Gastroesophageal sphincter (tissue), 4 donors: ENCODE measurements at places on chromosomes 12 and 14. TPM values are rescaled to one million over a fixed set of nuclear protein-coding genes. Genes with fewer than 3 reads are reported as not detected.

- no peak for ATAC-seq
These were observed 30.8 kb downstream of the XRCC3 start for GRCh38 chr14:103684471-103684870.

The CFAP54 gene
- 3.0 TPM for total RNA-seq

- no peak for ATAC-seq
These were observed 107.9 kb downstream of the TRAFD1 start for GRCh38 chr12:112233242-112233641.

The KLRC2 gene
- total RNA-seq: not detected

The PTPRR gene
- 0.42 TPM for total RNA-seq

DNA sequence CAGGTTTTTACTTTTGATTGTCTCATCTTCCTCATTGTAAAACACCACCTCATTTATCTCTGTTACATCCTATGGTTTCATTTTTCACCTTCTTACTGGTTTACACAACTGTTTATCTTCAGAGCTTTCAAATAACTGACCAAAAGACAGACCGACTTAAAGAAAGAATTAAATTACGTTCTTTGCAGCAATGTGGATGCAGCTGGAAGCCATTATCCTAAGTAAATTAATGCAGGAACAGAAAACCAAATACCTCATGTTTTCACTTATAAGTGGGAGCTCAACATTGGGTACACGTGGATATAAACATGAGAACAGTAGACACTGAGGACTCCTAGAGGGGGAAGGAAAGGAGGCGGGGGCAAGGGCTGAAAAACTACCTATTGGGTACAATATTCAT is 729.0 kb upstream of the USP15 start:
- ATAC-seq: no peak

The P2RX2 gene
- total RNA-seq: 3.8 TPM

DNA sequence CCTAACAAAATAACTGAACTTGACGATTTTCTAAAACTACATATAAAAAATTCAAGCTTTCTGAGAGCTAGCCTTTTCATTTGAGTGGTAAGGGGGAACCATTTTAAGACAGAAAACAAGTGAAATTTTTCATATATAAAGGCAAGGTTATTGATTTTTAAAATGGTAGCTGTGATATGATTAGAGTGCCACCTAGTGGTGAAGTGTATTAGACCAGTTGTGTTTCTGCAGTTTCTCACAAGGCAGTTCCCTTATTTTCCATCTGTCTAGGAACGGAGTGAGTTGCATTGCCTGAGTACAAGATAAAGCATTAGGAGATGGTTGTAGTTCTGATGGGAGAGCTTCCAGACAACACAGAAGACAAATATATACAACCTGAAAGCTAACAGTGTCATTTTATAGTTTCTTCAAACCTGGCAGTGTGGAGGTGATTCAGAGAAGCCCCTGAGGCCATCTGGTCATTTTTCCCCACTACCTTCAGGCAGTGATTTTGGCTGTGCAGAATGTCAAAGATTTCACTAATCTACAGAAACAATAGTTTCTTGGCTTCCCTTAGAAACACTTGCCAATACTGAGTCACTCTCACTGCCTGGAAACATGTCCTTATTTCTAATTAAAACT is 180.8 kb downstream of the C12orf50 start:
- no peak for ATAC-seq

DNA sequence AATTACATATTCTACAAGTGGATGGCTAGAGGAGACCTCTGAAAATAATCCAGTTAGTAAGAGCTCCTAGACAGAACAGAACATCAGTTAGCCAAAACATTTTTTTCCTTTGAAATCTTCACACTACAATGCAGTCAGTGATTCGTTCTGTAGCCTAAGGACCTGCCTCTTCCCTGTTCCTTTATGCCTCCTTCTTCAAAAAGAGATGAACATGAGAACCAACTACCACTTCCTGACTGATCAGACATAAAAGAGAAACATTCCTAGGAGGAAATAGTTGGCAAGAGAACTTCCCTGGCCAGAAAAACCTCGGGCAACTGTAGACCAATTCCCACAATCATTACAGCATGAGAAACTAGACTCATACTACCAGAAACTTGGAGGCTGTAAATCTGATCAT is 29.4 kb downstream of the ITPR2 start:
- no peak for ATAC-seq

The MAGOHB gene
- 11.6 TPM for total RNA-seq

- no peak for ATAC-seq
These were observed 46.3 kb upstream of the ATP2A2 start for GRCh38 chr12:110234755-110235154.

DNA sequence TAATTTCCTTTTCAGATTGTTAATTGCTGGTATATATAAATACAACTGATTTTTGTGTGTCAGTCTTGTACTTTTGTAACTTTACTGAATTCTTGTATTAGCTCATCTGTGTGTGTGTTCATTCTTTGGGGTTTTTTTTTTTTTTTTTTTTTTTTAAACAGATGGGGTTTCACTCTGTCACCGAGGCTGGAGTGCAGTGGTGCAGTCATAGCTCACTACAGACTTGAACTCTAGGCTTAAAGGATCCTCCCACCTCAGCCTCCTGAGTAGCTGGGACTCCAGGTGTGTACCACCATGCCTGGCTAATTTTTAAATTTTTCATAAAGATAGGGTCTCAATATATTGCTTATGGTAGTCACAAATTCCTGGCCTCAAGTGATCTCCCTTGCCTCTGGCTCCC is 68.0 kb downstream of the WNK1 start:
- ATAC-seq: no peak

- ATAC-seq: no peak
These were observed 23.3 kb downstream of the TMED8 start for GRCh38 chr14:77353469-77354141.

The INF2 gene
- total RNA-seq: 44.6 TPM

The SPTLC2 gene
- 13.2 TPM for total RNA-seq

GRCh38 chr12:110270125-110270962 is 10.7 kb upstream of the ATP2A2 start:
- peak; percentile 67 for ATAC-seq
